Stimulated activated CD8-positive, alpha-beta memory T cell treated with anti-CD3 and anti-CD28 coated beads, Interleukin-2, amount 100 ng/mL, for 48 hours (primary cell): ENCODE measurements at places on chromosomes 3 and 15.

DNA sequence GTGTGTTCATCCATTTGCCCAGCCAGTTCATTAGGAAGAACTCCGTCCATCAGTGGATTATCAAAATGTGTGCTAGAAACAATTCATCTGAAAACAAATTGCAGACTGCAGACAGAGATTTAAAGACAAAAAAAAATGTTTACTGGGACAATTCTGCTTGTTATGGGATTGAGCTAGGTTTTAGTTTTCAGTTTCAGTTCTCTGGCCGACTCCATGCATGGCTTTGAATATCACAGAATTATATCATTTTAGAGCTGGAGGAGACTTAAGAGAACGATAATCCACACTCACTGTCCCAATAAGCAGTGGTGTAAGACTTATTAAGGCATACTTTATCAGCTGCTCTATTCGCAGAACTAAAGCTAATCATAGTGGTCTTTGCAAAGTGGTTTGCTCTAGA, 51.1 kb downstream of the TFG start:
- DNase-seq = no peak

GRCh38 chr3:87309601-87310000, 33.2 kb upstream of the POU1F1 start:
- DNase-seq = no peak

DNA sequence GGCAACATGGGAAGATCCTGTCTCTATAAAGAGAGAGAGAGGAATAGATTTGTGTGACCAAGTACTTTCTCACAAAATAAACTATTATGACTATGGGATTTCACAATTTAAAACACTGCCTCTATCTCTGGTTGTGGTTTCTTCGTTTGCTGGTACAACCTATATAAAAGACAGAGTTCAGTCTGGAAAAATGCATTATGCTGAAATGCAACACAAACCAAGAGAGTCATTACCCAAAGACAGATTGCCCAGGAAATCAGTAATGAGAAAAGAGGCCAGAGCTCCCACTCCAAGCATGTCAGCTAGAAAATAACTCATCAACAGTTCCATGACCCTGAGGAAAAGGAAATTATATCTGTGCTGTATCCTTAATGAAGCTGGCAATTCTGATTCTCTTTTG, 23.2 kb downstream of the GPR176 start:
- no peak for DNase-seq

DNA sequence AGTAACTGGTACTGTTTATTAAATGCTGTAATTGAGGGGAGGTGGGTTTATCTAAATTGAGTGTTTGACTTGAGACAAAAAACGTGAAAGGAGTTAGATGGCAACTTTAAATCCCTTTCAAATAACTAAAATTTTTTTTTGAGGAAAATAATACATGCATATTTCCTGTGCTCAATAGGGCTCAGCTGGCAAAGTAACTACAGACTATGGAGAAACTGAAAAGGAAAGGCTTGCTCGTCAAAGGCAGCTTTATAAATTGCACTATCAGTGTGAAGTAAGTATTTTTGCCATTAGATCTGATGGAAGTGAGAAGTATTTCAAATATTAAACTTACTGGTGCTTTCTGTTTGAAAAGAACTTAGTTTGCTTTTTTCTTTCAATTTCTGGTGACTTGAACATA, 72.2 kb downstream of the DZIP3 start:
- DNase-seq = no peak

GRCh38 chr3:187227658-187228258, 30.5 kb downstream of the RTP1 start:
- no peak for DNase-seq

GRCh38 chr15:63274427-63274826, 3.0 kb upstream of the APH1B start:
- DNase-seq = no peak

GRCh38 chr15:48388910-48389309, 57.7 kb downstream of the DUT start:
- no peak for DNase-seq

DNA sequence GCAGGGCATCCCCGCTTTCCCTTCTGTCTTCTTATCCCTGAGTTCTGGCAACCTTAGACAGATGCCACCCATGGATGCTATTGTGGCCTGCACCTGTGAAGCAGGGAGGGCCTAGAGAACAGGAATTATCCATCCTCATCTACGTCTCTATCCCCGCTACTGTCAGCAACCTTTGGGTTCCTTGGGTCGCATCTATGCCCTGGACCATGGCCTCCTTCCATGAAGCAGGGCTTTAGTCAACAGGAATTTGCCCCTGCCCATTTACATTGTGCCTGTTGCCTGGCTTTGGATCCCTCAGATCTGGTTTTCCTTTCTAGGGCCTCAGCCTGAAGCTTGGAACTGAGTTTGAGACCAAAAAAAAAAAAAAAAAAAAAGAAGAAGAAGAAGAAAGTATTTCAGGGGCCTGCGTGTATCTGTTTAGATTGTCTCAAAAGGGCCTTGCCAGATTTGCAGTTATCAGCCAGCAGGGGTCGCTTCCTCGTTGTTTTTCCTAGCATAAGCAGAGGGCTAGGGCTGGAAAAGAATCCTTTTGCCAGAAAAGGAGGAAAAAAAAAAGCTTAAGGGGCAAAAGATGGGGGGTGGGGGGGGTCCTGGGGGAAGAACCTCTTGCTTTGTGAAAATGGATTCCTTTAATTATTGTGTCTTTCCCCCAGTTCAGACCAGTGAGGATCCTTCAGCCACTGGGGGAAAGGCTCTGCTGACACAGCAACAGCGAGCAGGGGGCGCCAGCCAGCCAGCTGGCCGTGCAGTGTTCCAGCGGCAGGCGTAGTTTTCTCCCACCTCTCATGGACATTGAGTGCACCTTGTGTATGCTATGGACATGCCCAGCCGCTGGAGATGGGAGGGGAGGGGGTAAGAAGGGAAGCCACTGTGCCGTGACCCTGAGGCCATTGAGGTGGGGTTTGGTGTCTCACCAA, 65.7 kb upstream of the ALDH1L1 start:
- DNase-seq = no peak

DNA sequence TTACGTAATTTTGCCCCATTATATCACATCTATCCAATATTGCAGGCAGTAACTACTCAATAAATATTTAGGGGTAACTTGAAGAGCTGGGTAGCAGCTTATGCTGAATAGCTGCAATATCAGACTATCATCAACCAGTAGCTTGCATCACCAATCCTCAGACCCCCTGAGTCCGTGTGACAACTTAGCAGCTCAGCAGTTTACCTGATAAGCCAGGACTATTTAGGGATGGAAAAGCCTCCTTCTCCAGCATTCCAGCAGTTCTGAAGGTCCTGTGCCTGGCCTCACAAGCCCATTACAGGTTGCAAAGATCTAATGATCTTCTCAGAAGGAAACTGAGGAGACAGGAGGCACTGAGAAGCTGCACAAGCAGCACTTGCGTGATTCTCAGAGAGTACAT, 32.9 kb downstream of the RORA start:
- DNase-seq = no peak

DNA sequence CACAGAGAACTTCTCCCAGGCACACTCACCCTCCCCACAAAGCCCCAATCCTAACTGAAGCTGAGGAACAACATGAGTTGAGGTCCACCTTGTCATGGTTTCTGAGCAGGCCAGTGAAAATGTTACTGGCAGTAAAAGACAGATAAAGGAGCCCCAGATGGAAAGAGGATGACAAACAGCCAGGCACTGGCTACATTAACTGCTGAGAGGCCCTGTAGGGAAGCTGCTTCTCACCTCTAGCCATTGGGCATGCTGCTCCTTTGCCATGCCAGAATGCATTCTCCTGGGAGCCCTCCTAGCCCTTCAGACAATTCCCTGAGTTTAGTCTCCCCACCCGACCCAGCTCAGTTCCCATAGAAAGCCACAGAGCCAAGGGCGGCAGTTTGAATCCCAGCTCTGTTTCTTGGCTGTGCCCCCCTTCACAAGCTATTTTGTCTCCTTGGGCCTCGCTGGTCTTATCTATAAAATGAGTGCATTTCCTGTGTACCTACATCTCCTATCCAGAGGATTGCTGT, 60.5 kb downstream of the LMCD1 start:
- DNase-seq = no peak

DNA sequence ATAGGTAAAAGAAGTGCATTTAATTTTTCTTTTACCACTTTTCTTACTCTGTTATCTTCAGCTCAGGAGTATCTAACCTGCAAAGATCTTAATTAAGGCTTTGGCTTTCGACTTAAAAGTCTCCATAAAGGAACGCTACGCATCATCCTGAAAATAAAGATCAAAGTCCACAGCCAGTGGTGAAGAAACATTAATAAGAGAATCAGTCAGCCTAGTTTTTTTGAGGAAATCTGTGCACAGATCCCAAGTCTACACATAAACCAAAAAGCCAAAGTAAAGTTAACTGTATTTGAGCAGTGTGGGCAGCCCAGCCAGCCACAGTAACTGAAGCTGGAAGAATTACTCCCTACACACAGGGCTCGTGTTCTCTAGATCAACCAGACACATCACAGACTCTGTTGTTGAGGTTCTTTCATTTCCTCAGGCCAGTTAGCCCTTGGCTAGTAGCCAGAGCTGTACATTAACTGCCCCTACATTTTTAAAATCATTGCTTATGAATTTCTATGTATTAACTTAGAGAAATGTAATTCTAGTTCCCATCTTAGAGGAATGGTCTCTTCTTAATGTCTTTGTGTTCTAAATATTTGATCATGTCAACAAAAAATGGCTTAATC, 6.9 kb downstream of the LRRC2 start:
- DNase-seq = no peak

GRCh38 chr3:58041182-58041825, 33.1 kb downstream of the FLNB start:
- DNase-seq = no peak

DNA sequence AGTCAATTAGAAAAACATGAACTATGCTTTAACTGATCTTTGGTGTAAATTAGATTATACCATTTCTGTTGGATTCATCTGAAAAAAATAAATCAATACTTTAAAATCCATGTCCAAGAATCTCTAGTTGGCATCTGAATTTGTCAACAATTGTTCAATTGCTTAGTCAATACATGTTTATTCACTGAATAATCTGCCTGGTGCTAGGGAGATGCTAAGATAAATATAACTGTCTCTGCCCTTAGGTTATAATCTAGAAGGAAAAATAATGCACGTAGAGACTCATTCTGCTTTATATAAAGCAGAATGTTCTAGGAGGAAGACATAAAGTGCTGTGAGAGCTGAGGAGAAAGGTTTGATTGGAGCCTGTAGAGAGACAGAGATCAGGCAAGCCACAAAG, 537.2 kb upstream of the IL12A start:
- no peak for DNase-seq

DNA sequence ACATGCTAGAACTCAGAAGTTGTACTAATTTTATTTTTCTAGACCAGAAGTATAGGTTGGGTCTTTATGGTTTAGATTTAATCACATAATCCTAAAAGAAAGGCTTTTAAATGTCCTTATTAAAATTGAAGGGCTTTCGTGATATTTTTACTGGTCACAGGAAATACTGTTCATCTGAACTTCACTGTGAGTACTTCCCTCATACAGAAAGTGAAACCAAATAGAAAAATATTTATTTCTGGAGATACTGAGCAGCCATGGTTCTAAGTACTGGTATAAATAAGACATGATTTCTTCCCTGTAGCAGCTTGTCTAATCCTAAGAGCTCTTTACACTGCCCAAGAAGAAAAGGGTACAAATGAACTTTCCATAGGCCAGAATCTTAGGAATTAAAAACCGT, 2.0 kb downstream of the SNRK start:
- DNase-seq = no peak

DNA sequence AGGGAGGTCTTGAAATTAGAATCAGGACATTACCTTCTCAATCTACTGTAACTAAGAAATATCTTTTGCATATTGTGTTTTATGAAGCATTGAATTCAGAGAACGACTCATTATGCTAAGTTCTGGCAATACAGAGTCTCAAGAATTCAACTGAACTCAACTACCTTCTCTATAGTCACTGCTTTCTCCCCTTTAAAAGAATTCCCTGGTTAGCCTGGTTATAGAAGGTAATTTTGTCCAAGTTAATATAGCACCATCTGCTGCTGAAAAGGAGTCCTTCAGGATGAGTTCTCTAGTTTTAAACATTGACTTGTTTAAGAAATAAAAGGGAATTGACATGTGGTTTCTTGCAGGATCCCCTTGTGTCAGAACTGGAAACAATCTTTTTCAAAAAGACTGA, 60.2 kb downstream of the IL16 start:
- no peak for DNase-seq

DNA sequence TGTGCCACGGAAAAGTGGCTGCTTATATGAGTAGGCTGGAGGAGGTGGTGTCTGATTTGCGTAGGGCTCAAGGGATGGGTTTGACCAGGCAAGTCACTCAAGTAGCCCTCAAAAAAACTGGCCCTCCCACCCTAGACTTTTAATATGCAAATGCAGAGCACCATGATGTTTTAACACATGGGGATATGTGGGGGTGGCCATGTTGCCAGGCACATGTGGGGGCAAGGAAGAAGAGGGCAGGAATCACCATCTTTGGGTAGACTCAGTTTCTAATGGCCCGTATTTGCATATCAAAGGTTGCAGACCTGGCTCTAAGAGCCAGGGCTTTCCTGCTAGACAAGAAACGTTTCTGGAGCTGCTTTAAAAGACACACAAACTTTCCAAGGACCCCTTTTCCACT, 307.2 kb upstream of the NDN start:
- no peak for DNase-seq
